ENCODE measurements at places on chromosomes 12 and 14. TPM values are rescaled to one million over a fixed set of nuclear protein-coding genes. Genes with fewer than 3 reads are reported as not detected.

Gene STAB2
- total RNA-seq, result not detected

Gene UBE2N
- total RNA-seq, result 97.2 TPM

Gene TAS2R14
- total RNA-seq, result 2.3 TPM

Gene NRIP2
- total RNA-seq, result not detected

Gene HHIPL1
- 3.3 TPM for total RNA-seq

Gene CD163L1
- total RNA-seq, result 15.0 TPM

Gene DDX23
- total RNA-seq, result 63.4 TPM

Gene CLEC12A
- total RNA-seq, result not detected

Gene CLMN
- total RNA-seq, result 4.2 TPM

Gene BMAL2
- total RNA-seq, result 37.9 TPM

Gene COX6A1
- total RNA-seq, result 308 TPM

Gene EFCAB11
- 3.9 TPM for total RNA-seq

Gene PDE3A
- total RNA-seq, result 25.2 TPM

Gene RNU4-1
- under 0.01 TPM for total RNA-seq

Gene ADAMTS20
- not detected for total RNA-seq

Gene ASCL4
- total RNA-seq, result not detected

Gene SRRM4
- total RNA-seq, result not detected

Gene DNM1L
- total RNA-seq, result 72.2 TPM

Gene BRMS1L
- total RNA-seq, result 4.7 TPM

Gene ESR2
- total RNA-seq, result 0.33 TPM

Gene IFT43
- total RNA-seq, result 28.1 TPM

Gene SMCO2
- total RNA-seq, result not detected

Gene CLEC4E
- total RNA-seq, result not detected

Gene P2RX2
- not detected for total RNA-seq

Gene KRT82
- not detected for total RNA-seq

Gene SYT1
- 2.9 TPM for total RNA-seq

Gene NXPH4
- total RNA-seq, result 0.19 TPM

Gene SERPINA9
- total RNA-seq, result not detected

Gene COX8C
- total RNA-seq, result not detected

Gene C12orf76
- total RNA-seq, result 9.8 TPM

Gene PIANP
- total RNA-seq, result not detected

Gene OTUB2
- 1.6 TPM for total RNA-seq

Gene FOXG1
- total RNA-seq, result not detected

Gene CACNA1C
- 0.98 TPM for total RNA-seq

Gene HOTAIR
- total RNA-seq, result under 0.01 TPM

Gene SLCO1B1
- not detected for total RNA-seq

Gene UNG
- total RNA-seq, result 29.4 TPM

Gene RDH5
- total RNA-seq, result 2.1 TPM

Gene INSM2
- not detected for total RNA-seq

Gene SALL2
- total RNA-seq, result 0.98 TPM

Gene INHBC
- total RNA-seq, result not detected
